ENCODE measurements at places on chromosomes 5 and 9. TPM values are rescaled to one million over a fixed set of nuclear protein-coding genes. Genes with fewer than 3 reads are reported as not detected.

DNA sequence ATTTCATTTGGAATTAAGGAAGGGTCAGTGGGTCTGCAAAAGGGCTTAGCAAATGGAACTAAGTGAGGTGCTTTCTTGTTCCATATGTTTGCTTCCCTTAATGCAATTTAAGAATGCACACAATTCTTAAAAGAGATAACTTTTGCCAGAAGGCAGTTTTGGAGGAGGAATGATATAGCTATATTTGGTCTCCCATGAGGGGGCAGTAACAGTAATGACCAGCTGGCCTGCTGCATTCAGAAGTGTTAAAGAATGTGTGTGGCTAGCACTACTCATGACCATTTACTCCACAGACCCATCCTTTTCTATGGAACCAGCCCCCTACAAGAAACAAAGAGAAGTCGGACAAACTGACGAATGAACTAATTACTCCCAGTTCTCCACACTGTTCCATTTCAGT lies 638.9 kb downstream of the RAB3C start:
- no peak for DNase-seq

STING1 gene
- 20.6 TPM for total RNA-seq

- no peak for DNase-seq
Observed at GRCh38 chr5:40585537-40586267, 94.0 kb upstream of the PTGER4 start.

OBP2B gene
- not detected for total RNA-seq

SNX24 gene
- total RNA-seq = 21.7 TPM

DNA sequence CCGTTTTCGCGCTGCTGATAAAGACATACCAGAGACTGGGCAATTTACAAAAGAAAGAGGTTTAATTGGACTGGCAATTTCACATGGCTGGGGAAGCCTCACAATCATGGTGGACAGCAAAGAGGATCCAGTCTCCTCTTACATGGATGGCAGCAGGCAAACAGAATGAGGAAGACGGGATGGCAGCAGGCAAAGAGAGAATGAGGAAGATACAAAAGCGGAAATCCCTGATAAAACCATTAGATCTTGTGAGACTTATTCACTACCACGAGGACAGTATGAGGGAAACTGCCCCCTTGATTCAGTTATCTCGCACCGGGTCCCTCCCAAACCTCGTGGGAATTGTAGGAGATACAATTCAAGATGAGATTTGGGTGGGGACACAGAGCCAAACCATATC lies 95.0 kb downstream of the OSTF1 start:
- DNase-seq = no peak

- no peak for DNase-seq
Observed at GRCh38 chr9:79742110-79742721, 170.5 kb downstream of the TLE4 start.

- no peak for DNase-seq
Observed at GRCh38 chr9:27771803-27772545, 198.7 kb upstream of the C9orf72 start.

DNA sequence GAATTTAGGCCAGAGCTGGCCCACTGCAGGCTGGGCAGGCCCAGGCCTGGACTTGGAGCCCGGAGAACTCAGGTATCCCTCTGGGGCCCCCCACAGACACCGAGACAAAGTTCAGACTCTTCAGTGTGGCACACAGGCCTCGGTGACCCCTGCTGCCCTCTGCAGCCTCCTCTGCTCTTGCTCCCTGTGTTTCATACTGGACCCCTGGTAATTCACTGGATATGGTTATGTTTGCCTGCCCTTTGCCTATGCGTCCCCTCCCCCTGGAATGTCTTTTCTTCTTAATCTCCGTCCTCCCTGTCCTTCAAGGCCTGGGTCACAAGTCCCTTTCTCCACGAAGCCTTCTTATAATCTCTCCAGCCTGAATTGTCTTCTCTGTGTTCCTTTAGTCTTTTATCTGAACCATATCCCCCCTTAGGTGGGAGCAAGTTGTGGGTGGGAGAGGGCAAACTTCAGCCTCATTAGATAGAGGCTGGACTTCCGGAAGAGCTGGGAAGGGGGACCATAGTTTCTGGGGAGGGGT lies 30.1 kb downstream of the GSN start:
- DNase-seq = no peak
